ENCODE measurements at places on chromosomes 4 and X.

GRCh38 chr4:154416190-154416547 is 75.4 kb downstream of the DCHS2 start:
- DNase-seq: no peak

GRCh38 chrX:9494771-9495170 is 29.9 kb downstream of the TBL1X start:
- DNase-seq: no peak

DNA sequence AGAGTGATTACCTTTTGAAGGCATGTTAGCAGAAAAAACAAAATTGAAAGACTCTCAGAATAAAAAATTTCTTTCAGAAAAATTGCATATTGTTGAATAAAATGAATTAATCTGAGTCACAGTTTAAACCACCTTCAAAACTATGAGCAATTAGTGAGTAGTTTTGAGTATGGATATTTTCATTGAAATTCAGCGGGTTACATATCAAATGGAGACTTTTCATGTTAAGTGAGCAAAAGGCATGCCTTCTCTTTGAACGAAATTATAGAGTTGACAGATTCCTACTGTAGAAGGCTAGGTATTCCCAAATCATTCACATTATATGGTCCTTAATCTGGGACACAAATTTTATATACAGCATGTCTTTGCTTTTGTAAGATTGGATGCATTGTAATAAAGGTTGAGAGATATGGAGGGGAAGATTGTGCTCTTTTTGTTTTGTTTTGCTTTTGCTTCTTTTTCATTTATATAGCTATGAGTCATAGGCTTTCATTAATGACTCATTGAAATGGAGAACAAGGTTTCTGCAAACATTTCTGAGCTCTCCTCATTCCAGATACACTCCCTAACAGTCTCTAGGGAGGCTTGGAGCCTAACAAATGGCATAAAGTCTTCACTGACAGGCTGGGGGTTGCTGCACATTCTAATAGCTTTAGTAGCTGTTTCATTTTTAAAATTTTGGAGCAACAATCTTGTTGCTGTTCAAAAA is 21.6 kb downstream of the PCDH18 start:
- peak; percentile 77 for DNase-seq

DNA sequence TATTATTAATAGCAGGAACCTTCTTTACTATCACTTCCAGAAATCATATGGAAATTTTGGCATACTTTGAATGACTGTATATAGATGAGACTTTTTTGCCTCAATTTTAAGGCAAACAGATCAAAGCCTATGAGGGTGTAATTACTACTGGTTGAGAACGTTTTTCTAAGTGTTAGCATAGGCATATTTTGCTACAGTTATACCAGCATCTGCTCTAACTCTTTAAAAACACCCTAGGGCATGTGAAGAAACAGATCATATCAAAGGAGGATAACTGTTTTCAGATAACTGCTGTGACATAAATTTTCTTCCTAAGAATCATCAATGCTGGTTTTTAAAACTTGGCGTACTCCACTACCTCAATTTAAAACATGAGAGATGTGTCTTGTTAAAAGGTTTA is 1155.3 kb downstream of the FSTL5 start:
- no peak for DNase-seq

DNA sequence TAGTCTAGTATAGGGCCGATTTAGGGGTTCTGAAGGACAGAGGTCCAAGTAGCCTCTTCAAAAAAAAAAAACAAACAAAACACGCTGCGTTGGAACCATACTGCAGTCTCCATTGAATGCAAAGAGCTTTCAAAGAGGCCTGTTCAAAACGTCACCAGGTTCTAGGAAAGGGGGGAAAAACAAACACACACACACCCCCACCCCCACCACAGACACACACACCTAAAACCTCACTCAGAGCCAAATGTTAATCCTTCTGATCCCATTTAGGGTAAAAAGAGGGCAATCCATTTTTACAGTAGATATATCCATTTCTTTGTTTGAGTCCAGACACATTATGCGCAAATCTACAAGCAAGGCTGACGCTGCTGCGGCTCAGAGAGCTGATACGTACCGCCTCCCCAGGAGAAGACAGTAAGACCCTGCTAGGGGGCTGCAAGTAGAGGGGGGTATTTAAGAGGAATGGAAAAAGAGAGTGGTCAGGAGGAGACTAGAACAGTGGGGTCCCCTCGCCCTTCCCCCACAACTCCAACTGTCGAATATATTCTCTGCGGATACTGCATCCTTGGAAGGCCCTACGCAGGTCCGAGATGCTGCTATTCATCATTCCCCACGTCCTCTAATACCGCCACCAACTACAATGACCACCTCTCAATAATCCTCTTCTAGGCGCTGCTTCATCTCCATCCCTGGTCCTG is 1.3 kb downstream of the NKRF start:
- peak; percentile 0 for DNase-seq

- no peak for DNase-seq
These were observed 11.3 kb upstream of the UGT2A3 start for GRCh38 chr4:68962868-68963267.

GRCh38 chr4:184972991-184973390 is 45.3 kb upstream of the HELT start:
- no peak for DNase-seq

- DNase-seq: no peak
These were observed 8.7 kb upstream of the TBC1D14 start for GRCh38 chr4:6900956-6901355.

- no peak for DNase-seq
These were observed 322.9 kb downstream of the RAPGEF2 start for GRCh38 chr4:159425737-159426305.

- DNase-seq: no peak
These were observed 271.8 kb downstream of the CRLF2 start for GRCh38 chrX:940691-941090.

DNA sequence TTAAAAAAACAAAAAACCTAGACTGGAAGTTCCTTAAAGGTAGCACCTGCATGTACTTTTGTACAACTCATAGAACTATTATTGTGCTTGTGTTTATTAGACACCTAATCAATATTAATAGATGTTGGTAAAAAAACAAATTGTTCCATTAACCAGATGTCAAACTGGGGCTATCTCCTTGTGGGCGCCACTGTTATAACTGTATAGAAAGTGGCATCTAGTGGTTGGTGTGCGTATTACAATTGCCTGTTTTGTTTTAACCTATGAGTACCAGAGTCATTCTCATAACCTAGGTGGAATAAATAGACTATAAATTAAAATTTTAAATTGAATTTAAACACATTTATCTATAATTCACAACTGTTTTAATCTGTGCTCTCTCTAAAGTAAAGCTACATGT is 97.4 kb downstream of the COL4A5 start:
- peak; percentile 1 for DNase-seq

- DNase-seq: no peak
These were observed 262.0 kb downstream of the IL15 start for GRCh38 chr4:141898346-141898745.

GRCh38 chr4:154877110-154877760 is 96.2 kb downstream of the RBM46 start:
- peak; percentile 28 for DNase-seq

GRCh38 chr4:98712607-98713006 is 54.2 kb upstream of the TSPAN5 start:
- DNase-seq: no peak

GRCh38 chr4:140099983-140100382 is 54.0 kb downstream of the MAML3 start:
- DNase-seq: no peak

DNA sequence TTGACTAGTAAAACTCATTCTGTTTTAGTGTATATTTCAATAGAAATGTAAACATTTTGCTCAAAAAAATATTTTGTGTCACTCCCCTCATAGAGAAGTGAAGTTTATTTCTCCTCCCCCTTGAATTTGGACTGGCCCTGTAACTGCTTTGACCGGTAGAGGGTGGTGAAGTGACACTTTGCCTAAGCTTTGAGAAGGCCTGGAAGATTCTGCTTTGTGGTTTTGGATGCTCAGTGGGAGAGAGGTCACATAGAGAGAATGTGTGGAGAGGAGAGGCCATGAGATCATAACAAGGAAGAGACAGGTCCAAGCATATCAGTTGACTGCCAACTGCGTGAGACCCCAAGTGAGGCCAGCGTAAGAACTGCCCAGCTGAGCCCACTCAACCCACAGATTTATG is 19.1 kb upstream of the ARX start:
- DNase-seq: no peak

DNA sequence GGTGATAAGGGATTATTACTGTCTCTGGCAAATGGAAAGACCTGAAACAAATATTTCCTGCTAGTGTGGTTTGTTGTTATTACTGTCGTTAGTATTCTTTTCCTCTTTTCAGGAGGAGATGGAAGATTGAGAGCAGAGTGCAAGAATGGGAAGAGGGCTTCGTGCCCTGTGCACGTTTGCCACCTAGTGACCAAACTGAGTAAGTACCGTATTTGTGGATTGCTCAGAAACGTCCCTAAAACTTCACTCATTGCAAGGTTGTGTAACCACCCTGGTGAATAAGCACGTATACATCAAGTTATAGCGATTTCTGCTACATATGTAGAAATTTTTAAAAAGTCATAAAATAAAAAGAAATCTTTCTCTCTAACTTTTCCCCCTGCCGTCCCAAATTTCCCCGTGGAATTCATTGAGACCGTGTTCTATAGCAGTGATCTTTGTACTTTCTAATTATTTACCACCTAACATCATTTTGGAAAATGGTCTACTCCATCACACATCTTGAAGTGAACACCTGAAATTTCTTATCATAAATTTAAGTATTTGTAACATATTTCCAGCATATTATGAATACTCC is 24.3 kb downstream of the LINC00632 start:
- DNase-seq: peak; percentile 23

DNA sequence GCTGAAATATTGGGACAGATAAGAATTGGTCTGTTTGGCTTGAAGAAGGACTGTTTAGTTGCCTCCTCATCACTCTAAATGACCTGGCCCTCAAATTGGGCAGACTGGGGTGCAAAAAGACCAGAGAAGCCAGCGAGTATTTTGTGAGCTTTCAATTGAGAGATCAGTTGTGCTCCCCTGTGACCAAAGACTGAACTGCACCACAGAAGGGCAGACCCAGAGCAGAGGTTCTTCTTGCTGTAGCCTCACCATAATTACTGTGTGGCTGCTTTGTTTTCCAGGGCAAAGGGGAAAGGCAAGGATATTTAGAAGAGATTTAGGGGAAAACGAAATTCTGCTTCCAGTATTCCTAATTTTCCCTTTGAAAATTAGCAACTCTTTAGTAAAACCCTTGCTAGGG is 104.0 kb upstream of the MBNL3 start:
- peak; percentile 67 for DNase-seq

DNA sequence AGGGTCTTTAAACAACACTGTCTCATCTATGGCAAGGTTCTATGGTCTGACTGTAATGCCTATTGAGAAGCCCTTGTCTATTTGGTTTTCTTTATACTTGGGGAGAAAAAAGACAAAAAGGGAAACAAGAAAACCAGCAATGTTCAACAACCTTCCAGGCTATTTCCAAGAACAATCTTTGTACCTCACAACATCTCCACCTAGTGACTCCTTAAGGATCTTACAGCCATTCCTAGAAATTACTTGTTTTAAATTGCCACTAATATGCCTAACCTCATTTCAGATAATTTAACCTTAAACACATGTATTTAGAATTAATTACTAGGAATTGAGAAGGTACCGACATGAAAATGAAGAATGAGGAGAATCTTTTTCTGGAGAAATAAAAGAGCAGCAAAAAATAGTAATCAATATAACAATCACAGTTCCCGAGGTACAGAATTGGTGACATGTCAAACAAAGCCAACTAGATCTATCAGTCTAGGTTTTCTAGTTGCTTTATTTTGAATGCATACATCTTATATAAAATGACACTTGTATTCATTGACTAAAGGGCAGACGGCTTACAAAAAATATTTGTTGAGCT is 1.6 kb upstream of the RBM46 start:
- DNase-seq: no peak
